ENCODE measurements at places on chromosomes 5 and 9.

- DNase-seq = no peak
These were observed 361.9 kb downstream of the CSNK1G3 start for GRCh38 chr5:123873846-123874245.

DNA sequence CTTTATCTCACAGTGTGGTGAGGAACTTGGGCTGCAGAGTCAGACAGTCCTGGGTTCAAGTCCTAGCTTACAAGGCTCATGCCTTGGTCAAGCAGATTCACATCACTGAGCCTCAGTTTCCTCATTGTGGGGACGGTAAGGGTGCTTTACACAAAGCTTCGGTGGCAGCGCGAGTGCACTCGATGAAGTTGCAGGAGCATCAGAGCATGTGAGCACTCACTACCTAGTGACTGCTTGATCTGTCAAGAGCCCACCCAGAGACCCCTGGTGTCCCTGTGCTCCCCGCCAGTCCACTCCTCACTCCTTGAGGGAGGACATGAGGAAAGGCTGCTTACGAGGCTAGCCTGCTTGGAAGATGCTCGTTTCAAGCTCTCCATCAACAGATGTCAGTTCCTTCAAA lies 56.2 kb upstream of the GARNL3 start:
- DNase-seq = no peak

DNA sequence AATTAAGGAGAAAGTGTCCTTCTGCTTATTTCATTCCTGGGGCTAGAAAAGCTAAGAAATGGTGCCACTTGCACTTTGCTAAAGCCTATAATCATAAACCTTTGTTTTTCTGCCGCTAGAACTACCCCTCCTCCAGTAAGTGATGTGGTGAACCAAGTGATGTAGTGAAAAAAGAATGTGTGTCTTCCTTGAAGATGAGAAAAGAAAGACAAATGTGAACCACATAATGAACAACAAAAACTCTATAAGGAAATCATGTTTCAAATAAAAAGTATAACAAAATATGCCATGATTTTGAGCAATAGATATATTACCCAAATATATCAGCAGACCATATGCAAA lies 179.0 kb upstream of the SGCD start:
- no peak for DNase-seq

DNA sequence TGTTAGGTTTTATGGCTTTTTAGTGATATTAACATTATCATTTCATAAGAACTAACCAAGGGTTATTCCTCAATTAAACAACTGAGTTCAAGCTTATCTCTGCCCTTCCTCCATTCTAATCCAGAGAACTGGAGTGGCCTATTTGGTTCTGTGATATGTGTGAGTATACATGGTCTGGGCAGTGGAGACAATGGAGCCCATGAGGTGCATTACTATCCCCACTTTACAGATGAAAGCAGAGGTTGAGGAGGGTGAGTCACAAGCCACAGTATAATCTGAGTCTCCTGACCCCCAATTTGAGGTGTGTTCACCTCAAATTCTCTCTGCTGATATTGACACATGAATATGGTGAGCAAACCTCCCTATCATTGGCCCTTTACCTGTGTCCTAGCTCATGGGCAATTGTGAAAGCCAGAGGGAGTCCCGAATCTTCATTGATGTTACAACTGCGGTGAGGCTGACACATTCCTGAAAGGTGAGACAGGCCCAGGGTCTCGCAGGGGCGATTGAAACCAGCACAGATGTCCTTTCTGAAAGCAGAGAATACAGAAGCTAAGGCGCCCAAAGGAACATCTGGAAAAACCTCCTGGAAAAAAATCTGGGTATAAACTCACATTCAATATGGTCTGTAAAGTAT lies 217.2 kb downstream of the TARS1 start:
- no peak for DNase-seq

DNA sequence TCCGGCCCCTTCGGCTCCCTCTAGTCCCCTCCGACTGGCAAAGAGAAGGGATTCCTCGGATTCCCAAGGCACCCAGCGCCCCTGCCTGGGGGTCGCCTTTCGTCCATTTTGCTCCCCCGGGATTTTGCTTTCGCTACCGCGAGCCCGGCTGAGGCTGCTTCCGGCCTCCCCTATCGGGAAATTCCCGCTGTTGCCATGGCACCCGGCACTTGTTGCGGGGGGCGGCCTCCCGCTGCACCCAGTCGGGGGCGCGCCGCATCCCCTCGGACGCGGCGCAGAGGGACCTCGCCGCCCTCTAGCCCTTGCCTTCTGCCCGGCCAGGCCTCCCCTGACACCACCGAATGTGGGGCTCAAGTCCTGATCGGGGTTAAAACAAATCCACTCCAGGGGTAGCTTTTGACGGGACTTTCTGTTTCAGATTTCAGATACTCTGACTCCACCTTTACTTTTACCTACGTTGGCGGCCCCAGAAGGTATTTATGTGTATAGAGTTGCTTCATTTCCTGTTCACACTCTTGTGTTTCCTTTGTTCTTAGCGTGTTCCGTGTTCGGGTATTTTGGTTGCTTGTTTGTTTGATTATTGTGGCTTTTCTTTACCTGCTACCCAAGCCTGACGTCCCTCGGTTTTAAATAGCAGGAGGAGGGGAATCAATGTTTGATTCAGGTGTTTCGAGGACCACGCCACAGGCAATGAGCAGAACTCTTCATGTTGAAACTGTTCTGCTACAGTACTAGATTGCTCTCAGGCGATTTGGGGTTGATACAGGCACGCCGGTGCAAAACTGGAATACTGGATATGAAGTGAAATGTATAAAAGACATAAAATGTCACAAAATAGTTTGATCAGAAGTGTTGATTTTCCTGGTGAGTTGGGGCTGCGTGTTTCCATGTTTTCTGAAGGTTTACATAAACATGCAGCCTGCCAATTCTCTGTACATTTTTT lies 1.5 kb downstream of the PARP8 start:
- peak; percentile 80 for DNase-seq

- DNase-seq = peak; percentile 24
These were observed 17.1 kb downstream of the KCTD16 start for GRCh38 chr5:144187699-144188294.

DNA sequence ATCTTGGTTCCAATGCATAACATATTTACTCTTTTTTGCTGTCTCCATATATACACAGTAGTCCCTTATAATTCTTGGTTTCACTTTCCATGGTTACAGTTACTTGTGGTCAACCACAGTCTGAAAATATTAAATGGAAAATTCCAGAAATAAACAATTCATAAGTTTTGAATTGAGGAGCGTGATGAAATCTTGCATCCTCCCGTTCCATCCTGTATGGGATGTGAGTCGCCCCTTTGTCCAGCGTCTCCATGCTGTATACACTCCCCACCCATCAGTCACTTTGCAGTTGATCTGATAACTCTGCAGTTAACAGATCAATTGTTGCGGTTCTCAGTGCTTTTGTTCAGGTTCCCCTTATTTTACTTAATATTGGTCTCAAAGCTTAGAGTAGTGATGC lies 11.5 kb upstream of the FAF2 start:
- no peak for DNase-seq

GRCh38 chr5:59178482-59178881 lies 595.6 kb downstream of the RAB3C start:
- no peak for DNase-seq

- DNase-seq = no peak
These were observed 584 bp downstream of the USP20 start for GRCh38 chr9:129835860-129836223.

DNA sequence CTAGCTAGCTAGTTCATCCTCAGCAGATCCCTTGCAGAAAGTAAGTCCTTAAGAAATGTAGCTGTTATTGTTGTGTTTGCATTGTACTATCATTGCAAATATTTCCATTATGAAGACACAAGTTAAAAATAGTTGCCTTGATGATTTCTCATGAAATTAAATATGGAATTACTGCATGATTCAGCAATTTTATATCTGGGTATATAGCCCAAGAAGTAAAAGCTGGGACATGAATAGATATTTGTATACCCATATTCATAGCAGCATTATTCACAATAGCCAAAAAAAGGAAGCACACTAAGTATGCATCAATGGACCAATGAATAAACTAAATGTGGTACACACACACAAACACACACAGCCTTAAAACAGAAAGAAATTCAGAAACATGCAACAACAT lies 6.8 kb downstream of the IFNB1 start:
- no peak for DNase-seq

- peak; percentile 17 for DNase-seq
These were observed 57.0 kb downstream of the COL15A1 start for GRCh38 chr9:99000476-99001395.

- DNase-seq = no peak
These were observed 2.8 kb upstream of the TEX10 start for GRCh38 chr9:100355561-100355960.

- DNase-seq = no peak
These were observed 7.1 kb downstream of the NSG2 start for GRCh38 chr5:174052636-174053035.

GRCh38 chr5:142357469-142358090 lies 32.8 kb upstream of the SPRY4 start:
- DNase-seq = no peak

DNA sequence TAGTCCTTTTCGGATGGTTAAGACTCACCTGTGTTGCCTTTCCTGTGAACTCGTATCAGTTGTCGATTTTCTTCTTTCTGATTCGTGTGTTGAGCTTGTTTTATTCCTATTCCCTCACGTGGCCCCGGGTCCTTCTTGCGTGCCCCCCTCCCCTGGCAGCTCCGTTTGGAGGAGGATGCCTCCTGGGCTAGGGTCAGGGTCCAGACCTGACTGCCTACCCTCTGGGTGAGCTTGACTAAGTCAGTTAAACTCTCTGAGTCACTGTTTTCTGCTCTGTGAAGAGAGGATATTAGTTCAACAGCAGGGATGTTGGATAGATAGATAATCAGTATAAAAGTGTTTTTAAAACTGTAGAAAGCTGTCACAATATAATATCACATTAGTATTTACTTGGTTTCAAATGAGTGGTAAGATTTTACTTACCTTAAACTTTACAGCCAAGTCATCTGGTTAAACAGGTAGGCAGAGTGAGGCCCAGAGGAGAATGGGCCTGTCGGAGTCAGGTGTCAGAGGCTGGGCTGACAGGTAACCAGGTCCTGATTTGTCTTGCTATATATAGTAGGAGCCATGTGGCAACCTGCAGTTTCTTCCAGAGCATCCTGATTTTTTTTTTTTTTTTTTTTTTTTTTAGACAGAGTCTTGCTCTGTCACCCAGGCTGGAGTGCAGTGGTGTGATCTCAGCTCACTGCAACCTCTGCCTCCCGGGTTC lies 24.2 kb downstream of the PPARGC1B start:
- DNase-seq = no peak

- DNase-seq = no peak
These were observed 432.4 kb upstream of the RORB start for GRCh38 chr9:74064702-74065101.

DNA sequence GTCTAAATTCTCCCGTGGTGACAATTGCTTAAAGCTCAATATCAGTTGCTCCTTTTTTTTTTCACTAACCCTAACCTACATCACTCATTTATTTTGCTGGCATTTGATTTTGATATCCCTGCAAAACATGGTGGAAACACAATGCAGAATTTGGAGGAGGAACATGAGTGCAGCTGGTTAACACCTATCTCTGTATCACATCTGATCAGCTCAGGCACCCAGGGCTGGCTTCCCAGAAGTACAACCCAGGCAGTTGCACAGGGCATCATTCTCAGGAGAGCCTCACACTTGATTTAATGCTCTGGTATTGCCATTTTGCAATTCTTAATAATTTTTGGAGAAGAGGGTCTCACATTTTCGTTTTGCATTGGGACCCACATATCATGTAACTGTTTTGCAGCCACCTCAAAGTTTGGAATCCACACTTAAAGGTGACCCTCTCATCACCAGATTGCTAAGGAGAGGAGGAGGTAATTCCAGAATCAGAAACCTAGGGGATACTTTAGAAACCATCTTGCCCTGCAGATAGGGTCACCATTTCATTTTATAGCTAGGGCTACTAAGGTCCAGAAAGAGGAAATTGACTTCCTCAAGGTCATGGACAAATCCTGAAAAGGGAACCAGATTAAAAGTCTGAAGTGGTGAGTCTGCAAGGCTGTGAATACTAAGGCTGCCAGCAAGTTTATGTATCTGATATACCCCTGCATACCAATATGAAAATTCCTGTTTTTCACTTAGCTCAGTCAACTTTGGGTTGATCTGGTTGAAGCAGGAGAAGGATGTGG lies 19.3 kb upstream of the ADAM19 start:
- DNase-seq = no peak

GRCh38 chr5:41154491-41154890 lies 58.8 kb downstream of the C6 start:
- DNase-seq = no peak

- DNase-seq = no peak
These were observed 16.8 kb upstream of the ZBTB43 start for GRCh38 chr9:126788046-126788445.

DNA sequence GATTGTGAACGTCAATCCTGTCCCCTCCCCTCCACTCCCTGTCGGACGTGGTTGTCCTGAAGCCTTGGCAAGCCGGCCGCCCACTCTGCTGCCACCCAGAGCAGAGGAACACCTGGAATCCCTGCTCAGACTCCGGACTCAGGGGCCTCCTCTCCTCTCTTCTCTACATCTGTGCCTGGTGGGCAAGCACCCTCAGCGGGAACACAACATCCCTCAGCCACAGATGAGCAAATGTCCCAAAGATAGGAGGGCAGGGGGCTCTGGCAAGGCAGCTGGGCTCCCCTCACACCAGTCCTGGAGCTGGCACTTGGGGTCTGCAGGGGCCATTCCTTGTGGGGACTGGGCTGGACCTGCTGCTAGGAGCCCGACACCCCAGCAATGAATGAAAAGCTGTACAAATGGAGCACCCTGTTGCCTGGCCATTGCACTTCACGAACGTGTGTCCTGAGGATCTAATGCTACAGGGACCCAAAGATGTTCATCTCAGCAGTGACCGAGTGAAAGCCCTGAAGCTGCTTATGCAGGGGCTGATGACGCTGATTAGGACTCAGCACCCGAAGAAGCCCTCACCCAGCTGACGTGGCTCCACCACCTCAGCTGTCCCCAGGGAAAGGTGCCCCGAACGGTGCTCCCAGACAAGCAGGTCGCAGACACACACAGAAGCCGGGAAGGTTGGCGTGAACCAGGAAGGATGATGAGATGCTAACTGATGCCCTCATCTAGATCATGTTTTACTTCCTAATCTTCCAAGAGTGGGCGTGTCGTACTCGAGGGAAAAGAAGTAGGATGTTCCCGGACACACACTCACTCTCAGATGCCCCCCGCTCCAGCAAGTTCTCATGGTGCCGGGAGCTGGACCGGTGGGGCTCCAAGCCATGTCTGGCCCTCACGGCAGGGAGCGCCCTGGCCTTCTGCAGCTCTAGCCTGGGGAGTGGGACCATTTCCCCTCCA lies 177.0 kb upstream of the PPP1R26 start:
- DNase-seq = no peak

GRCh38 chr9:6525326-6526045 lies 112.5 kb downstream of the UHRF2 start:
- no peak for DNase-seq

- no peak for DNase-seq
These were observed 35.8 kb downstream of the ZCCHC7 start for GRCh38 chr9:37156205-37156604.

- no peak for DNase-seq
These were observed 19.1 kb upstream of the KIF12 start for GRCh38 chr9:114117996-114118830.

GRCh38 chr9:125821078-125821477 lies 73.9 kb downstream of the PBX3 start:
- no peak for DNase-seq

- DNase-seq = no peak
These were observed 4.3 kb downstream of the AQP3 start for GRCh38 chr9:33443047-33443446.

GRCh38 chr5:6926491-6927038 lies 213.3 kb downstream of the TENT4A start:
- DNase-seq = no peak
